Frontal cortex (tissue), 4 donors: ENCODE measurements at places on chromosomes 13 and 19. TPM values are rescaled to one million over a fixed set of nuclear protein-coding genes. Genes with fewer than 3 reads are reported as not detected.
A peak's percentile ranks its signal among the peaks of the same experiment; 100 is the strongest.

Gene KCNN1
- 16.3 TPM for total RNA-seq

DNA sequence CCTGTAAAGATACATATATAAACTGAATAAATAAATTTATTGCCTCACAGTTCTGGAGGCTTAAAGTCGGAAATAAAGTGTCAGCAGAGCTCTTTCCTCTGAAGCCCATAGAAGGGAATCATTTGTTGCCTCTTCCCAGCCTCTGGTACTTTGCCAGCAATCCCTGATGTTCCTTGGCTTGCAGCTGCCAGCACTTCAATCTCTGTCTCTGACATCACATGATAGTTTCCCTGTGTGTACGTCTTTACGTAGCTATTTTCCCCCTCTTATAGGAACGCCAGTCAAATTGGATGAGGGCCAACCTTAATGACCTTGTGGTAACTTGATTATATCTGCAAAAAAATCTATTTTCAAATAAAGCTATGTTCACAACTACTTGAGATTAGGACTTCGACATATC lies 250.9 kb downstream of the LIG4 start:
- no peak for DNase-seq

DNA sequence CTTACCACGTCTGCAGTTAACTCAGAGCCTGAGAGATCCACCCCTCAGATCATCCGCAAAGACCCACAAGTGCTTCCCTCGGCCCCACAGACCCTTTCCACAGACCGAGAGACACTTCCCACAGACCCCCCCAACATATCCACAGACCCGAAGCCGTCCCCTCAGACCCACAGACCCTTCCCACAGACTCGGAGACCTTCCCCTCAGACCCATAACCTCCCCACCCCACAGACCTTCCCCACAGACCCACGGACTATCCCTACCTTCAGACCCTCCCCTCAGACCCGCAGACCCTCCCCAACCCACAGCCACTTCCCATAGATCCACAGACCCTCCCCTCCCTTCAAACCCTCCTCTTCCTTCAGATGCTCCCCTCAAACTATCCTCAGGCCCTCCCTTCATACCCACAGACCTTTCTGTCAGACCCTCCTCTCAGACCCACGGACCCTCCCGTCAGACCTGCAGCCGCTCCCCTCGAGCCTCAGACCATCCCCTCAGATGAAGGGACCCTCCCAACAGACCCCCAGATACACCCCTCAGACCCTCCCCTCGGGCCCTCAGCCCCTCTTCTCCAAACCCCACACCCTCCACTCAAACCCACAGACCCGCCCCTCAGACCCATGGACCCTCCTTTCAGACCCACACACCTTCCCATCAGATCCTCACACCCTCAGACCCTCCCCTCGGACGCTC lies 20.1 kb upstream of the TFDP1 start:
- no peak for DNase-seq

DNA sequence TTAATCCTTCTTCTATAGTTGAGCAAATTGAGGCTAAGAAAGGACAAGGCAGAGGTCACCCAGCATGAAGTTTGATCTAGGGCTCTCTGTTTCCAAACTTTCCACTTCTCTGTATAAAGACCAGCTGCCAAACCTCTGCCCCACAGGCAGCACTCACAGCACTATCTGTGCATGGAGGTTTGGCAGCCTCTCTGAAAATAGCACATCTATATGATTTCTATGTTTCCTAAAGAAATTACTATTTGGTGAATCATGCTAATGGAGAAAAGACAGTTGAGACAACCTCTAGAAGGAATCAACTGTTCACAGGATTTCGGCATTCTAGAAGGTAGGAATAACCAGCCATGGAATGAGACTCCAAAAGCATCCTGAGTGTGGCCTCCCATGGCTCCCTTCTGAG lies 554.5 kb downstream of the IRS2 start:
- DNase-seq: no peak

GRCh38 chr13:71856548-71857043 lies 10.4 kb downstream of the DACH1 start:
- DNase-seq: no peak

Gene ZNF823
- total RNA-seq: 26.9 TPM

Gene GAPDHS
- total RNA-seq: not detected

- no peak for DNase-seq
These were observed 4.8 kb upstream of the LAMP1 start for GRCh38 chr13:113292021-113292862.

DNA sequence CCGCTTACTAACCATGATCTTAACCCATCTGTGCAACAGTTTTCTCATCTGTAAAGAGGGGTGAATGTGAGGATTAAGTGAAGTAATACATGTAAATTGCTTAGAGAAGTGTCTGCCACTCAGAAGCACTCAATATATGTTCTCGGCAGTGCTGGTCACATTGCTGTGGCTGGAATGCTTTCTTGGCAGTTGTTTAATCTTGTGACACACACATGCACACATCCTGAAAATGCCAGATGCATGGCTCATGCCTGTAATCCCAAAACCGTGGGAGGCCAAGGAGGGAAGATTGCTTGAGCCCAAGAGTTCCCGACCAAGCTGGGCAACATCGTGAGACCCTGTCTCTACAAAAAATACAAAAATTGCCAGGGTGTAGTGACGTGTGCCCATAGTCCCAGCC lies 4.9 kb upstream of the DMKN start:
- DNase-seq: no peak

DNA sequence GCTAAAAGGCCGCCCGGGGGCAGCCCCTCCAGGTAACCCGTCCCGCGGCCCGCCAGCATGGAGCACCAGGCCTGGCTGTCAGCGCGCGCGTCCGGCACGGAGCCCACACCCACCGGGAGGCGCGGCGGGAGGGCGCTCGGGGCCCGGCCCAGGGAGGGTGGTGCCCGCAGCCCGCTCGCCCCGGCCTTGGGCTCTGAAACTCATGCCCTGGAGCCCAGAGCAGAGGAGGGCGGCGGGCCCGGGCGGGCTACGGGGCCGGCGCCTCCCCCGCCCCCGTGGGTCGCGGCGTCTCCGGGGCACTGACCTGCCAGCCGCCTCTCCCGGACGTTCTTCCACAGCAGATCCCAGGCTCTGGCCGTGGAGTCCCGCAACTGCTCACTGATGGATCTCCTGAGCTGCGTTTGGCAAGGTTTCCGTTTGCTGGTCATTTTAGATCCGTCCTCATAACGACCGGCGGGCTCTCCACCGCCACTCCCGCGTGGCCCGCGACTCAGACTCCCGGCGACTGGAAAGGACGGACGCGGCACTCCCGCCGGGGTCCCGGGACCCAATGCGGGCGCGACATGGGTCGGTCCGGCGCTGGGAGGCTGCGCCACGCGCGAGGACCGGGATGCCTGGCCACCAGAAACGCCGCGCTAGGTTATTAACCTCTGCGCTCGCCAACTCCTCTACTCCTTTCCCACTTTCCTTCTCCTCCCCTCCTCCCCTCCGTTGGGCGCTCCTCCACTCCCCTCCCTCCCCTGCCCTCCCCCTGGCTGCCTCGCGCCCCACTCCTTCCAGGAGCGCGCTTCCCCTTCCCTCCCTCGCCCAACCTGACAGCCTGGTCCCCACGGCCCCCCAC lies 64.7 kb upstream of the STARD13 start:
- DNase-seq: peak; percentile 53

- DNase-seq: no peak
These were observed 248.8 kb downstream of the DACH1 start for GRCh38 chr13:71618159-71618558.

DNA sequence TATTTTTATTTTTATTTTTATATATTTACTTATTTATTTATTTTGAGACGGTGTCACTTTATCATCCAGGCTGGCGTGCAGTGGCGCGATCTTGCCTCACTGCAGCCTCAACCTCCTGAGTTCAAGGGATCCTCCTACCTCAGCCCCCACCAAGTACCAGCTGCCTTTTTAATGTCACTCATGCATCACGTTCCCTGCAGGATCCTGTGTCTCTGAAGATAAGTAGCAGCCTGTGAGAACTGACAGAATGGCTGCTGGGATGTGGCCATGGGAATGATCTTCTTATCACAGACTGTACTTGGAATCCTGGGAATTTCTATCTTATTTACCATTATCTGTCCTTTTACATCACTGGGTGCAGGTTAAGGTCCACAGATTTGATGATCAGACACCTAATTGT lies 9.2 kb upstream of the ZNF761 start:
- no peak for DNase-seq

Gene FSD1
- 38.7 TPM for total RNA-seq

Gene F7
- total RNA-seq: 0.82 TPM

GRCh38 chr19:5951338-5951861 lies 26.5 kb downstream of the RANBP3 start:
- no peak for DNase-seq

Gene NRTN
- total RNA-seq: not detected

DNA sequence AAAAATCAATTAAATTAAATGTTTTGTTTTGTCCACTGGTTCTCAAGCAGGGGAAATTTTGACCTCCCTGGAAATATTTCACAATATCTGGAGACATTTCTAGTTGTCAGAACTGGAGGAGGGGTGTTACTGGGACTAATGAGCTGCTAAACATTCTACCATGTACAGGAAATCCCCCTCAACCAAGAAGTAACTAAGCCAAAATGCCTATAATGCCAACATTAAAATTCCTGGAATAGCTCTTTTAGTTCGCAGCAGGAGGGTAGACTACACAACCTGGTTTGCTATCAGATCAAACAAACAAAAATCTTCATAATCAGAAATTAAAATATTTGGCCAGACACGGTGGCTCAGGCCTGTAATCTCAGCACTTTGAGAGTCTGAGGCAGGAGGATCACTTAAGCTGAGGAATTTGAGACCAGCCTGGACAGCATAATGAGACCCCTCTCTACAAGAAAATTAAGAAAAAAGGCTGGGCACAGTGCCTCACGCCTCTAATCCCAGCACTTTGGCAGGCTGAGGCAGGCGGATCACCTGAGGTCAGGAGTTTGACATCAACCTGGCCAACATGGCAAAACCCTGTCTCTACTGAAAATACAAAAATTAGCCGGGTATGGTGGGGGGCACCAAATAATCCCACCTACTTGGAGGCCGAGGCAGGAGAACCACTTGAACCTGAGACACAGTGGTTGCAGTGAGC lies 13.7 kb upstream of the SMARCA4 start:
- DNase-seq: no peak

Gene STOML3
- total RNA-seq: not detected

GRCh38 chr13:44007451-44007850 lies 127.7 kb downstream of the LACC1 start:
- DNase-seq: no peak

Gene CRLF1
- 2.4 TPM for total RNA-seq

GRCh38 chr13:26873386-26873698 lies 112.8 kb upstream of the GPR12 start:
- DNase-seq: no peak

- no peak for DNase-seq
These were observed 7.2 kb downstream of the KRTDAP start for GRCh38 chr19:35483089-35483488.

Gene CAPN12
- under 0.01 TPM for total RNA-seq

DNA sequence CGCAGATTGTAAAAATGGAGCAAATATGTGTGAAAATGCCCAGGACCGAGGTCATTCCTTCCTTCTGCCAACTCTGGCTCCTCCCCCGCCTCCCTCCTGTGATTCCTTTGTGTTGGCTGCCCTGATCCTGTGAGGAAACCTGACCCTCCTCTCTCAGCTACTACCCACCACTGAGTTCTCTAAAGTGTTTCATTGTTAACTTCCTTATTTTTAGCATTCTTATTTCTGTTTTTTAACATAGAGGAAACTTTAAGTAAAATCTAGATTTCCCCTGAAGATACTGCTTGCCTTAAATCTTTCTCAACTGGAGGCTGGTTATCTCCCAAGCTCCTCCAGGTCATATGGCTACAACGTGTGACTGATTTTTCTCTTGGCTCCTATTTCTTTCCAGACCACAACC lies 21.7 kb upstream of the FBXL3 start:
- no peak for DNase-seq

DNA sequence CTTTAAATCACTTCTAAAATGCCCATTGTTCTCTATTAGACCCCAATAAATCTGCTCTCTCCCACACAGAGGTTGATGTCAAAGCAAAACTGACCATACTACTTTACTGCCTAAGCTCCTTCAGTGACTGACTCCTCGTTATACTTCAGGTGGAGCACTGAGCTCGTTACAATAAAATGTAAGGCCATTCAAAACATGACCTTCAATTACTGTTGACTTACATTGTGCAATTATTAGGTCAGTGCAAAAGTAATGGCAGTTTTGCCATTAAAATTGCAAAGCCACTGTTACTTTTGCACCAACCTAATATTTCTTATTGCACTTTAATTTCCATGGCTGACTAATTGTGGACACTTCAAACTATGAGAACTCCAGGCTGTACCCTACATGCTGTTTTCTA lies 314.9 kb downstream of the MZT1 start:
- no peak for DNase-seq

DNA sequence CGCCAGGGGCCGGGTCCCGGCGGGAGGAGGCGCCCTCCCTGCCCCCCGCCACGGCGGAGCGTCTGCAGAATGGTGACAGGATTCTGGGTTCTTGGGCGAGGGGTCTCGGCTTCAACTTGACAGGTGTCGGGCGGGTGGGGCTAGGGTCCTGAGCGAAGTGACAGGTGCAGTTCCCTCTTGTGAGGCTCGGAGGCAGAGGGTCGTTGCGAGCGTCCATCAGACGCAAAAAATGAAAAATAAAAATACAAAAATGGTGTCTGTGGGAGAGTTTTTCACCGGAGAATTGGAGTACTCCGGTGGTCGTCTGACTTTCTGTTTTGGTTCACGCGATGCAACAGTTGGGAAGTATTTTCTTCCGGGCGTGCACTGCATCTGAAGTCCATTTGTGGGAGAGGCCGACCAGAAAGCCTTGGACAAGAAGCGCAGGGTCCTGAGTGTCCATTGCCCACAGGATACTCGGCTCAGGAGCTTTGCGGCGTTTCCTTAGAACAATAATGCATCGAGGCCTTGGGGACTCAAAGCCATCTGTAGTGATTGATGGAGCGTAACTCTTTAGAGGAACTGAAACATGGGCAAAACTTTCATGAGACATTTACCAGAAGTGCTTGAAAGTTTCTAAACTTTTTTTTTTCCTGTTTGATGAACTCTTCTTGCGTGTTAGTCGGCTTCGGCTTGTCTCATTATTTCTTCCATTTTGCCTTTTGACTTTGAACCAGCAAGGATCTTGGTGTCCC lies 759 bp downstream of the RB1 start:
- DNase-seq: peak; percentile 36

DNA sequence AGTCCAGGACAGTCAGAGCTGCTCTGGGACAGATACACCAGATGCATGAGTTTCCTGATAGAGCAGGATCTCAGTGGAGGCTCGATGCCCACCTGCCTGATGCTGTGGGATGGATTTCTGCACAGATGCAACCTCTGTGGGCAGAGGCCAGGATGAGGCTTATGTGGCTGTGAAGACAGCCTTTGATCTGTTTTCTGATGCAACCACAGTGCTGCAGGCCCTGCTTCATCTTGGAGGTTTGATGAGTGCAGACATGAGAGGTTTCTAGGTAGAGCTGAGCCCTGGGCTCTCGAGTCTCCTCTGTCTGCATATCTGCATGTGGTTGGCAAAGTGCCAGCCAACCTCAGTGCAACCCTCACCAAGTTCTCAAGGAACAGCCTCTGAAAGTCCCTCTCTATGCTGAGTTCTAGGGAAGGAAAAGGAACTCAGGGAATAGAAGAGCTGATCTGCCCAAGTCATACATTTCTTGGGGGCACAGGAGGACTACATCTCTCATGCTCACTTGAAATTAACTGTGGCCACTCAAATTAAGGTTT lies 23.1 kb upstream of the TSHZ3 start:
- DNase-seq: no peak
